ENCODE measurements at places on chromosomes 7 and 10. TPM values are rescaled to one million over a fixed set of nuclear protein-coding genes. Genes with fewer than 3 reads are reported as not detected.

The LAMB4 gene
- total RNA-seq, result 0.59 TPM

The PRF1 gene
- not detected for total RNA-seq

The UTF1 gene
- not detected for total RNA-seq

The SYT15B gene
- total RNA-seq, result 0.07 TPM

The COL17A1 gene
- total RNA-seq, result not detected

The SLC13A4 gene
- total RNA-seq, result not detected

The ZNF25 gene
- 9.4 TPM for total RNA-seq

The ITGB8 gene
- total RNA-seq, result 18.5 TPM

The GPR146 gene
- 0.72 TPM for total RNA-seq

The FAM13C gene
- 0.10 TPM for total RNA-seq

The KLLN gene
- total RNA-seq, result 2.1 TPM

The GIMAP2 gene
- total RNA-seq, result 3.1 TPM

The CCSER2 gene
- 24.3 TPM for total RNA-seq

The EGR2 gene
- 0.32 TPM for total RNA-seq

The TECTB gene
- total RNA-seq, result not detected

The LRMDA gene
- total RNA-seq, result 0.95 TPM

All from NCI-H460 (cell line).